ENCODE measurements at places on chromosomes 4 and X. TPM values are rescaled to one million over a fixed set of nuclear protein-coding genes. Genes with fewer than 3 reads are reported as not detected.

- peak; percentile 56 for ATAC-seq
These were observed 30.8 kb downstream of the RTL5 start for GRCh38 chrX:72100824-72101351.

DNA sequence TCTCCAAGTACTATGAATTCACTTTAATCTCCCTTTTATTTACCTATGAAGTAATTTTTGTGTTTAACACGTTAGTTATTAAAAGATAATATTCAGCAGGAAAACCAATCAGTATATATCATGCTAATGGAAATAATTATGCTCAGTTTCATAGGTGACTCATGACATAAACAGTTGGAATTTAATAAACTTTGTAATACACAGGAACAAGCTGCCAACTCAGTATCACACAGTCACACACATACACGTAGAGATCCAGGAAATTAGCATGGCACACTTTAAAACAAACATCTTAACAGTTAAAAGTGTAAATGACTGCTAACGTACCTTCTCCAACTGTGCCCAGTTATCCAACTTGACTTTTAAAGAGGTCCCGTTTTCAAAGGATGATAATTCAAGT, 2.3 kb downstream of the SPATA4 start:
- no peak for ATAC-seq

GRCh38 chrX:3815896-3816664, 102.6 kb upstream of the PRKX start:
- ATAC-seq = peak; percentile 13

Gene CXCL9
- total RNA-seq = not detected

Gene SRPX2
- total RNA-seq = 18.9 TPM

DNA sequence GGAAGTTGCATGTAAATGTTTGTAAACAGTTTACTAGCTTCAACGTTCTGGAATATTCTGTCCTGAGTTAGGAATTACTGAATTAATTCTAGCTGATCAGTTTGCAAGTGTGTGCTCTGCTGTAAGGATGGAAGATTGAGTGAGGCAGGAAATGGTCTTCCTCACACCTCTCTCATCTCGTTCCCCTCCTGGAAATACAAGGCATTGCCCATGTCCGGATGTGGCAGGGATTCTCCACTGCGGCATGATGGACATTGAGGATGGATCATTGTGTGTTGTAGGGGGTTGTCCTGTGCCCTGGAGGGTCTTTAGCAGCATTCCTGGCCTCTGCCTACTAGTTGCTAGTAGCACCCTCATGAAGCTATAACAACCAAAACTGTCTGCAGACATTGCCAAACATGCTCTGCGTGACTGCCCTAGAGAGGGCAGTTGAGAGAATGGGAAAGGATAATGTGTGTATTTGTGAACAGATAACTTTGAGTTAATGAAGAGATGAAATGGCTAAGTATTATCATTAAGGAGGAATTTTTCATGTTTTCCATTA, 12.6 kb downstream of the CA5B start:
- no peak for ATAC-seq

DNA sequence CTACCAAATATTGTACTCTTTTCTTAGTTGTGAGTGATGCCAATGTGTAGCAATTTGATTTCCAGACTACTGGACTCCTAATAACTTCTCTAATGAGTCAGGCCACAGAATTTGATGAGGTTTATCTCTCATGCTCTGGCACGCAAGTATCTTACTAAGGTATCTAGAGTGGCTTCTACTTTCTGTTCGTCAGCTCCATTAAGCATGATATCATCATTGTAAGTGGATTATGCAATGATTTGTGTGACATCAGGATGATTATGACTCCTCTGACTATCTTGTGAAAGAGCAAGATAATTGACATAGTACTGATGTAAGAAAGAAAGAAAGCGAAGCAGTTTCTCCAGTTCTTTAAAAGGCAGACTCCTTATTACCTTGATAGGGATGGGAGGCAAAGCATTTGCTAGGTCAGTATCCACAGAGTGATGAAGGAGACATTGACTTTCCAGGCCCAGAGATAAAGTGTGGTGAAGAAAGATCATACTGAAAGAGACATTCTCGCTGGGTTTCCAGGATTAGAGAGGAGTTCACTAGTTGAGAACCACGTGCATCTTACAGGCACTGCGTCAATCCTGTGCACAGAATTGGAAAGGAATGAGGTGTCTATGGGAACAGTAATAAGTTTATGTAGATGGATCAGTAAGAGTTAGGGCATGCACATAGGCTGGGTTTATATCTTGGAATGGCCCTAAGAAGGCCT, 161.9 kb upstream of the STK26 start:
- no peak for ATAC-seq

DNA sequence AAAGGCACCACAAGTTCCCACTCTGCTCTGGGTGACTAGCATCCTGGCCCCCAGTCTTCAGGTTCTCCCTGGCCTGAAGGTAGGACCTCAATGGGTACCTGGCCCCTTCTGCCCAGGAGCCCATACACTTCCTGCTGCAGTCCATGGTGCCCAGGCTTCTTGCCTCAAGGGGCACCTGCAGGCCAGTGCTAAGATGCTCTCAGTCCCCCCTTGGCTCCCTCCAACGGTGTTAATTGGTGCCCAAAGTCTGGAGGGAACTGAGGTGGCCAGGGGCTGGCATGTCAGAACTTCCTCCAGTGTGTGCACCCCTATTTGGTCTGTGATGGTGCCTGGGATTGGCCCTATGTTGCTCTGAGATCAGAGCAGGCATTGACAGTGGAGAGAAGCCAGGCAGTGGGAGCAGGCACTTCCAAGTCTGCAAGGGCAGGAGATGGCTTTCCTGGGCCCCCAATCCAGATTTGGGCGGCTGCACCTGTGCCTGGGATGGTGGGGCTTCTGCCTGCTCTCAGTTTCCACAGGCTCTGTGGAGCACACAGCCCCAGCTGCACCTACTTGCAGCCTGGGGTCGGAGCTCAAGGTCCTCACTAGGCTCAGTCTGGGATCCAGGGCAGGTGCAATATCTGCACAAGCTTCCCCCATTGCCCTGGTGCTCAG, 301.6 kb downstream of the FAM47B start:
- no peak for ATAC-seq

- ATAC-seq = no peak
These were observed 16.3 kb downstream of the PJA1 start for GRCh38 chrX:69148946-69149345.

- ATAC-seq = peak; percentile 70
These were observed 64.7 kb downstream of the SMAD1 start for GRCh38 chr4:145546175-145546915.

Gene AGA
- total RNA-seq = 20.6 TPM

Gene ANKRD37
- total RNA-seq = 36.3 TPM

- ATAC-seq = peak; percentile 62
These were observed 101.9 kb downstream of the LNX1 start for GRCh38 chr4:53489279-53489889.

Gene IL21
- not detected for total RNA-seq

Gene EVC2
- total RNA-seq = 1.8 TPM

Gene ZBTB33
- total RNA-seq = 10.0 TPM

DNA sequence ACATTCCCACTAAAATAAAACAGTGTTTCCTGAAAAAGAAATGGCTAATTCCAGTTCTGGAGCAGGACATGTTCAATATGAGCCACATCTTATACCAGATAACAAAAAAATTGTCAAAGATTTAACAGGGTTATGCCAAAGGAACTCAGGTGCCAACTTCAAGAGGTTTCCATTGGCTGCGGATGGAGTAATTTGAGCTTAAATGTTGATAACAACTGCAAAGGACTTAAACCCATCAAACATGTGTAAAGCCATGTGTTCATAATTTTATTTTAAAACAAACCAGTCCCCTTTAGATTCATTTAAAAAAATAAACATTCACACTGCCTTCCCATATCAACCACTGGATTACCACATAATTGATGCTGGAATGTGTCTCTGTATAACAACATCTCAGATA, 156.4 kb upstream of the PCDH18 start:
- ATAC-seq = no peak
